RPMI7951 (cell line): ENCODE measurements at places on chromosomes 7 and 10. TPM values are rescaled to one million over a fixed set of nuclear protein-coding genes. Genes with fewer than 3 reads are reported as not detected.

TMEM270 gene
- not detected in 2 replicates for total RNA-seq

ARHGEF5 gene
- 1.1 and 1.4 TPM in 2 replicates for total RNA-seq

DNA sequence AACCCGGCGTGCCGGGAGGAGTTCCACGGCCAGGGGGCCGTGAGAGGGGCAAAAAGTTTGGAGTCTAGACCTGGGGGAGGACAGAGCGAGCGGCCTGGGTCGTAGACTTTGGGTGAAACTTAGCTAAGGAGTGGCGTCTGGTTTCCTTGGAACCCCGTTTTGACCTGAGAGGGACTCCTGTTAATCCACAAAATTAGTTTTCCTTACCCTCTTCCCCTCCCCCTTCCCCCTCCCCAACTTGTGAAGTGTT lies 574 bp downstream of the MARCHF5 start:
- DNase-seq = no peak

DNA sequence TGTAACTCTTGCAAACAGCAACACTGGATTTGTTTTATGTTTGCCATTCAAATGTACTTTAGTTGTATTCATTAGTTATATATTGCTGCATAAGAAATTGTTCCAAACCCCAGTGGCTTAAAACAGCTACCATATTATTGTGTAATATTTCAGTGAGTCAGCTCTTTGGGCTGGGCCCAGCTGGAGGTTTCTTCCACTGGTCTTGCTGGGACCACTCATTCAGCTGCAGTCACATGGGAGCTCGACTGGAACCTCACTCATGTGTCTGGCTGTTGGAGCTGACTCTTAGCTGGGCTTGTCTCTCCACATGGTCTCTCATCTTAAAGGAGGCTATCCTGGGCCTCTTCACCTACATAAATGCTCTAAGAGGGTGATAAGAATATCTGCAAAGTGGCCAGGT lies 23.2 kb upstream of the PIP4K2A start:
- peak; percentile 85 for DNase-seq

GRCh38 chr10:58952747-58953466 lies 223.5 kb upstream of the PHYHIPL start:
- peak; percentile 43 for DNase-seq

DNA sequence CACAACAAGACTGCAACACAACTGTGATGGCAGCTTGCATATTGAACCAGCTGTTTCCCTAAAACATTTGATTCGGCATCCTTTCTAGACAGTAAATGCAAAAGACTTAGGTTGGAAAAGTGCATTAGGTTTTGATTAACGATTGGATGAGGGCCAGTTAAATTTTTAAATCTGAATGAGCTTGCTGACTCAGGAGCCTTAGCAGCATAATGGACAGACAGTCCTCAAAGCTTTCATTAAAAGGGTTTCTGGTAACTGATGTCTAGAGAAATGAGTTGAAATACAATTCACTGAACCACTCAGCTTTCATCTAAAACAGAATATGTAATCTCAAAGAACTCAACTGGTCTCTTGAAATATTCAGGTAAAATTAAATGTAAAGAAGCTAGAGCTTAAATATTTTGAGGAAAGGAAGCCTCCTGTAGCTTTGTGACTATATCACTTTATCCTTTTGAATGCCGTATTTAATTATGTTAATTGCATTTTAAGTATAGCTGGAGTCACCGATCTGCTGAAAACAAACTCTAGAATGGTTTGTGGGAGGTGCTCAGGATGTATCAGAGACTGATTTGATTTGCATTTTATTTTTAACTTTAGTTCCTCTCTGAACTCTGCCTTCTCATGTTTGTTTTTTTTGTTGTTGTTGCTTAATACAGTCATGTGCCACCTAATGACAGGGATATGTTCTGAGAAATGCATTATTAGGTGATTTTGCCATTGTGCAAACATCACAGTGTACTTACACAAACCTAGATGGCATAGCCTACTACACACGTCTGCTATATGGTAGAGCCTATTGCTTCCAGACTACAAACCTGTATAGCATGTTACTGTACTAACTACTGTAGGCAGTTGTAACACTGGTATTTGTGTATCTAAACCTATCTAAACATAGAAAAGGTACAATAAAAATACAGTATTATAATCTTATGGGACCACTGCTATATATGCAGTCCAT lies 29.2 kb upstream of the ATRNL1 start:
- no peak for DNase-seq

DNA sequence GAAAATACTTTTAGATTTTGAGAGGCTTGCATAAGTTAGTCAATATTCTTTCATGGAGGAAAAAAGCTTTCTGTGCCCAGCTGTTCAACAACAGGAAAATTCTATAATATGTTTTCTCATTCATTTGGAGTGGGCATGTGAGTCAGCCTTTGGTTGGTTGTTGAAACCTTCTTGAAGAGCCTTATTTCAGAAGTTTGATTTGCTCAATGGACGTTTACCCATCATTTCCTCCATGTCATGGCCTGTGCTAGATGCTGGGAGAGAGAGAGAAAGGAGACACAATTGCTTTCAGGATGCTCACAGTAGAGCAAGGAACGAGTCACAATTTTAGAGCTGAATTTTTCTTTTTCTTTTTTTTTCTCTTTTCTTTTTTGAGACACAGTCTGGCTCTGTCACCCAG lies 181.7 kb downstream of the PRKCQ start:
- peak; percentile 58 for DNase-seq

- DNase-seq = no peak
These were observed 735 bp downstream of the FKBP6 start for GRCh38 chr7:73328696-73329095.
